ENCODE measurements at places on chromosomes 6 and 20.

DNA sequence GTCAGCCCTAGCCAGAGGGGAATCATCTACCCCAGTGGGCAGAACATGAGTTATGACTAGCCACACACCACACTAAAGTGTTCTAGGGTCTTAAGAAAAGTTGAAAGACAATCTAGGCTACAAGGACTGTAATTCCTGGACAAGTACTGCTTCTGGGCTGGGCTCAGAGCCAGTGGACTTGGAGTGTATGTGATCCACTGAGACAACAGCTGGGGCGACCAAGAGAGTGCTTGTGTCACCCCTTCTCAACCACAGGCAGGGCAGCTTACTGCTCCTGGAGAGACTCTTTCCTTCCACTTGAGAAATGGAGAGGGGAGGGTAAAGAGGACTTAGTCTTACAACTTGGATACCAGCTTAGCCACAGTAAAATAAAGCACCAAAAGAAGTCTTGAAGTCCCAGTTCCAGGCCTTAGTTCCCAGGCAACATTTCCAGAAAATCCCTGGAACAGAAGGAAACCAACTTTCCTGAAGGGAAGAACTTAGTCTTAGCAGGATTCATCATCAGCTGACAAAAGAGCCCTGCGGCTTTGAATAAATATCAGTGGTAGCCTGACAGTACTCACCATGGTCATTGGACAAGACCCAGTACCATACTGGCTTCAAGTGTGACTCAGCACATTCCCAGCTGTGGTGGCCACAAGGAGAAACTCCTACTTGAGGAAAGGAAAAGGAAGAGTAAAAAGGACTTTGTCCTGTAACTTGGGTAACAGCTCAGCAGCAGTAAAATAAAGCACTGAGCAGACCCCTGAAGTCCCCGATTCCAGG, 355.1 kb upstream of the ADGRB3 start:
- DNase-seq = no peak

GRCh38 chr6:107736713-107737396, 87.3 kb downstream of the SCML4 start:
- no peak for DNase-seq

DNA sequence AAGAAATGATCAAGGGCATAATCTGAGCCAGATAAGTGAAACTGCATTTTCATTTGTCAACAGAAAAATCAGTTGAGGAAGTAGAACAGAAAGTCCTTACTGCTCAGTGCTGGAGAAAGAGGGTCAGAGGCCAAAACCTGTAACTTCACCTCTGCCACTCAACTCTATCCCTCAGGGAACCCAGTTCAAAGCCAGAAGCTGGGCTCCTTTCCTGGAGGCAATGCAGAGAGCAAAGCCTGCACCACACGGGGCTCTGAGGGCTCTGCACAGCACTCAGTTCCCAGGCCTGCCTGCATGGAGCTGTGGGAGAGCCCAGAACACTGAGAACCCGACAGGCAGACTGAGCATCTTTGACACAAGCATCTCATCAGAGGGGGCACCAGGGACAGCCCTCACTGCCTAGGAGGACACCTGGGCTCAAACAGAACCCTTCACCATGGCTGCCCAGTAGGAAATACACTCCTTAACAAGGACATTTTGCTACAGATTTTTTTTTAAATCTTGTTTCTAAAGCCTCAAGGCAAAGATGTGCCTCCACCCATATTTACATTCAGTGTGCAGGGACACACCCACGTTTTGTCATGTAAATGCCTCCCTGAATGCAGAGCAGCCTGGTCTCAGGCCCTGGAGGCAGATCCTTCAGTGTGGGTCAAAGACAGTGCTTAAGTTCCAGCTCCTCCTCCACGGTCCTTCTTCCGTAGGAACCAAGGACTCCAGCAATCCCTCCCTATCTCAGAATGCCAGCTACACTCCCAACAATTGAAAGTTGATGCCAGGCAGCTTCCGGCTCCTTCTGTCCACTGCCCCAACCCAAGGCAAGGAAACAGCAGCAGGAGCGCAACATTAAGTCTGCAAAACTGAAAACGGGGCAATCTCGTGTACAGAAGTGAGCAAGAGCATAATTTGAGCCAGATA, 6.6 kb downstream of the RNASET2 start:
- DNase-seq = peak; percentile 18

GRCh38 chr6:12174878-12175277, 115.3 kb upstream of the EDN1 start:
- peak; percentile 86 for DNase-seq

DNA sequence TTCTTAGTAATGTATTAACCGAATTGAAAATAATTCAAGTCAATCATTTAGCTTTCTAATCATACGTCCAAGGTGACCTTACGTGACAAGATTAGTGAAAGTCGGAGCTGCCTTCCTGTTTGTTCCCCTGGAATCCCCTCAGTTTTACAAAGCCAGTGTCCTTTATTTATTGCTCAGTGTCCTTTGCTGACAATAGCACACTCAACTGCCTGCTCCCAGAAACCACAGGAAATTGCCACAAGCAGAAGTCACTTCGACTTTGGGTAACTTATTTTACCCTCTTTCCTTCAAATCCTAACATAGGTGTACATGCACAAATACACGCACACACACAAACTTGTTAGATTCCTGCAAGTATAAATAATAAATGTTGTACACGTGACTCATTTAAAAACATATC, 1167.7 kb upstream of the ADGRB3 start:
- DNase-seq = no peak

DNA sequence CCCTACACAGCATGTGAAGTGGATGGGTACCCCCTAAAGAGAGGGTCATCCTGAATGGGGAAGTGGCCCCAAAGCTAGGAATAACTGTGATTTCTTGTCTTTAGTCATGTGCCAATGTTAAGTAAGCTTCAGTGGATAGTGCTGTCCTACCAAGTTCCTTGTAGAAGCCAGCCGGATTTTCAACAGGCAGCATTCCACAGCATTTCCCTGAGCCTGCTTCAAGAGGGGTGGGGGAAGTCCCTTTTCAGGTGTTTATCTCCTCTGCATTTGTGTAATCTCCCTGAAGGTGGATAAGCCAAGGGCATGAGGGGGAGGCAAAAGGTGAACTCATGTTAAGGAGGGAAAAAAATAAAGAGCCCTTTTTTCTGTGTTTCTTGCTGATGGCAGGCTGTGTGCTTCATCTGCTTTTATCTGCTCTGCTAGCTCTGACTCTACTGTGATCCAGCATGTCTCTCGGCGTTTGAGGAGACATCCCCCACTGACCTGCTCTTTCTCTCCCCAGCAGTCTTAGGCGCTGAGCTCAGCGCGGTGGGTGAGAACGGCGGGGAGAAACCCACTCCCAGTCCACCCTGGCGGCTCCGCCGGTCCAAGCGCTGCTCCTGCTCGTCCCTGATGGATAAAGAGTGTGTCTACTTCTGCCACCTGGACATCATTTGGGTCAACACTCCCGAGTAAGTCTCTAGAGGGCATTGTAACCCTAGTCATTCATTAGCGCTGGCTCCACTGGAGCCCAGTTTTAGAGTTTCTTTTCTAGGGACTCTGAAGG, 1.9 kb downstream of the EDN1 start:
- DNase-seq = peak; percentile 55

DNA sequence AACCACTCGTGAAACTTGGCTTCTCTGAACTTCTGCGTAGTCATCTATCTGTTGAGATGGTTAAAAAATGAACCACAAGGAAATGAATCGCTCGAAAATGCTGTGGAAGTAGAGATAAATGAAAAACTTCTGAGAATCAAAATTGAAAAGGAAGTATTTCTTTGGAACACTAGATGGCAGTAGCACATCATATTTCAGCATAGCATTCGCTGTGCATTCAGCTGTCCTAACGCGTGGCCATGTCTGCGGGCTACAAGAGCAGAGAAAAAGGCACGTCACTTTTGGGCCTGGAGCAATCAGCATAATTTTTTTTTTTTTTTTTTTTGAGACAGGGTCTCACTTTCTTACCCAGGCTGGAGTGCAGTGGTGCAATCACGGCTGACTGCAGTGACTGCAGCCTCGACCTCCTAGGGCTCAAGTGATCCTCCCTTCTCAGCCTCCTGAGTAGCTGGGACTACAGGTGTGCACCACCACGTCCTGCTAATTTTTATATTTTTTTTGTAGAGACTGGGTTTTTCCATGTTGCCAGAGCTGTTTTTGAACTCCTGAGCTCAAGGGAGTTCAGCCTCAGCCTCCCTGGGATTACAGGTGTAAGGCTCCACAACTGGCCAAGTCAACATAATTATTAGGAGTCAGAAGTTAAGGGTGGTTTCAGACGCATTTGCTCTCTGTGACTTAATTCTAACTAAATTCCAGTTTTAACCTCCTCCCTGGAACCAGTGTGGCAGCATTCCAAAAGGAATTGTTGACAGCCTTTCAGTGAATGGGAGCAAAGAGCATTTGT, 8.8 kb upstream of the PERP start:
- peak; percentile 62 for DNase-seq

- DNase-seq = no peak
These were observed 145.4 kb downstream of the TTLL2 start for GRCh38 chr6:167470101-167470835.

DNA sequence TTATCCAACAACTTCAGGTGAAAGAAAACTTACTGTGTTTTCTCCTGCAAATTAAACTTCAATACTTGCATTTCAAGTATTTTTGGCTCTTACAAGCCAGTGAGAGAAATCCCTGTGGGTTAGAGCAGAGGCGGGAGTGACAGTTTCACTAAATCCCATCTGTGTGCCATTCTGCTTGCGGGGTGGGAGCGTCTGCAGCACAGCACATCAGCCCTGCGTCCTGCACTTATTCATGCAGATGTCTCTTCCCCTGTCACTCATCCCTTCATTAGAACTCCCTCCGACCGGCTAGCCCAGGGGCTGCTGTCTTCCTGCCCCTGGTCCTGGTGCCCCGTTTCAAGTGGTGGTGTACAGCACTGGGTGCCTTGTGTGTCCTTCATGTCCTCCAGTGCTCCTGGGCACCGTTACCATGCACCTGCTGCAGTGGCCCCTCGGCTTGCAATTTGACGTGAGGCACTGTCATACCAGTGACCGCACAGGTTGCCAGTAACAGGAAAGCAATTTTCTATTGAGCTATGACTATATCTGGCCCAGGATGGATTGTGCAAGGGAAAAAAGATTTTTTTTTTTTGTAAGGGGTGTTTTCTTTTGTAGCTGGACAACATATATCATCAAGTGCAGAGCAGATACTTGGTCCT, 59.4 kb downstream of the INSM1 start:
- no peak for DNase-seq

GRCh38 chr6:2404211-2404929, 159.0 kb upstream of the GMDS start:
- DNase-seq = no peak

- DNase-seq = no peak
These were observed 10.2 kb downstream of the POU3F2 start for GRCh38 chr6:98844244-98845210.

GRCh38 chr20:43379239-43379917, 78.3 kb upstream of the SRSF6 start:
- DNase-seq = peak; percentile 45

- peak; percentile 58 for DNase-seq
These were observed 168.0 kb upstream of the CHD6 start for GRCh38 chr20:41786158-41786557.

DNA sequence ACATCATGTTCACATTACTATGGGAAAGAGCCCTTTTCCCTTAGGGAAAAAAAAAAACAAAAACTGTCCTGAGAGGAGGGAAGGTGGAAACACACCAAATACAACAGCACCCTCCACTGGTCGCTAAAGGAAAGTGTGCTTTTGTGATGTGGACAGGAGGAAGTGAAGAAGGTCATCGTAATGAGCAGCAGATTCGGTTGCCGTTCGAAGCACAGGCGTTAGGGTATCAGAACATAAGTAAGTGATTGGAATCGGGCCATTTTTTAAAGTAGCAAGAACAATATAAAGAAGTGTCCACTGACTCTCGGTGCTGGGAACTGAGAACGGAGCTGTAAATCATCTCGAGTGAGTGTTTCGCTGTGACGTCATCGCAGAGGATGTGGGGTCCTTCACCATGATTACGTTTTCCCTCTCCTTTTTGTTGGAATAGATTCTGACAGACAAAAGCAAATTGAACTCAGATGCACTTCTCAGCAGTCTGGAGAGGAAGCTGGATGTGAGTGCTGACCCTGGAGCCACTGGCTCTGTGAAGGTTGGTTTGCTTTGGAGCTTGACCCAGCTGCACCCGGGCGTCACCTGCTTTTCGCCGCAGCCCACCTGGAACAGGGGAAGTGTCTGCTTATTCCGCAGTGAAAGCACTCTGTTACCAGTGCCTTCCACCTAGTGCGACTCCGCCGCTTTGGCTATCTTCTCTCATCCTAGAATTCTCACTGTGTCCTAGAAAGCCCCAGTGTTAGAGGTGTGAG, 203.6 kb upstream of the GMDS start:
- DNase-seq = peak; percentile 76

- DNase-seq = no peak
These were observed 18.7 kb downstream of the DIDO1 start for GRCh38 chr20:62907384-62908317.

- no peak for DNase-seq
These were observed 21.6 kb downstream of the NRSN1 start for GRCh38 chr6:24147511-24148153.

- DNase-seq = peak; percentile 4
These were observed 42.0 kb downstream of the PNLDC1 start for GRCh38 chr6:159842035-159842434.

DNA sequence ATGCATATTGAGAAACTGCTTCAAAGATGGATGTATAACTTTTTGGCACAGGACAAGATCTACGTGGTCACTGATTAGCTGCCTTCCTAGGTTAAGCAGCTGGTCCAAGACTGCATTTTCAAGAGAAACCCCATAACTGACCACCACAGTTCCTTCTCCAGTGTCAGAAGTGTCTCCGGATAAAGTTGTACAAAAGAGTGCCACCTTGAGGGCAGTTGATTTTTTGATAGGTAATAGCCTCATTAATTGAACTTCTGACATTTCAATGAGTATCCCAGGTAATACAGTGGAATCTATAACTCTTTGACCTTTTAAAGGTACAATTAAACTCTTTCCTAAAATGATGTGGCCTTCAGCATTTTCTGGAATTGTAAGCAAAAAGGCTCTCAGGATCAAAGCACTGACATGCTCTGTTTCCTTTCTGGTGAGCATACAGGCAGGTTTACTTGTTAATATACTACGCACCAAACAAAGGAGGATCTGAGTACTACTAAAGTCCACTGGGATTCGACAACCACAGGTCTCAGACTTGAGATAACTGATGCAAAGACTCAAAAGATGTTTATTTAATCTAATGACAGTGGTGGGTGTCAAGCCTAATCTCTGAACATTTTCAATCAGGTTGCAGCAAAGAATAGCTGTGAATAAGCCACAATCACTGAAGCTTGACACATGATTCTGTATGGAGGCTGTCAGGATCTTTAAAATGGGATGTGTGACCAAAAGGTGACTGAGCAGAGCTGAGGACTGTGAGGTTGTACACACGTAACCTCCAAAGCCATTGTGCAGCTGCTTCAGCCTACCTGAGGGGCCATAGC, 21.2 kb downstream of the MKKS start:
- DNase-seq = no peak

- DNase-seq = no peak
These were observed 48.1 kb downstream of the FOXC1 start for GRCh38 chr6:1657771-1658165.

GRCh38 chr6:100484474-100484873, 19.8 kb upstream of the SIM1 start:
- DNase-seq = no peak

All from bronchial epithelial cell (primary cell).